ENCODE measurements at places on chromosomes 11 and 22.

- no peak for DNase-seq
Observed at GRCh38 chr11:8870411-8871170, 40.4 kb upstream of the AKIP1 start.

DNA sequence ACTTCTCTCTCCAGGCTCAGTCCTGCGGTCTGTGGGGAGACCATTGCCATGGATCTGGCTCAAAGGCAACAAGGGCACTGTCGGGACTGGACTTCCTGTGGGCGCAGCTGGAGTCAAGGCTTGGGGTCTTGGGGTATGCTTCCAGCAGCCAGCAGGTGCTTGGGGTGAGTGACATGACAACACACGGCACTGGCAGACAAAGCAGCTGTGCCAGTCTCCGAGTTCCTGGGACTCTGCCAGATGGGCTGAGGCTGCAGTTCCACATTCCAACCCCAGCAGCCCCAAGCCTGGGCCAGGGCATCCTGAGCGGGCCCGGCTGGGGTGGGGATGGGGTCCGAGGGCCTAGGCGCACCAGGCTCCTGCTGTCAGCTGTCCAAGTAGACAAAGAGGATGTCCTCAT lies 12.3 kb downstream of the GUCD1 start:
- DNase-seq, result no peak

GRCh38 chr11:133215596-133216230 lies 316.6 kb downstream of the OPCML start:
- DNase-seq, result no peak

DNA sequence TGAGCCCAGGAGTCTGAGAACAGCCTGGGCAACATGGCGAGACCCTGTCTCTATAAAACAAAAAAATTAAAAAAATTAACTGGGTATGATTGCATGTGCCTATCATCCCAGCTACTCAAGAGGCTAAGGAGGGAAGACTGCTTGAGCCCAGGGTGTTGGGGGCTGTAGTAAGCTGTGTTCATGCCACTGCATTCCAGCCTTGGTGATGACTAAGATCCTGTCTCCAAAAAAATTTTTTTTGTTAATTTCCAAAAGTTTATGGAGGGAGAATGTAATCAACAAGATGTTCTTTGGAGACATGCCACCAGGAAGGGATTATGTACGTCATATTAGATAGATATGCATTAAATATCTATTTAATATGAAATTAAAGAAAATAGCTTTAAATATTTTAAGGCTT lies 267.5 kb downstream of the SBF2 start:
- no peak for DNase-seq

DNA sequence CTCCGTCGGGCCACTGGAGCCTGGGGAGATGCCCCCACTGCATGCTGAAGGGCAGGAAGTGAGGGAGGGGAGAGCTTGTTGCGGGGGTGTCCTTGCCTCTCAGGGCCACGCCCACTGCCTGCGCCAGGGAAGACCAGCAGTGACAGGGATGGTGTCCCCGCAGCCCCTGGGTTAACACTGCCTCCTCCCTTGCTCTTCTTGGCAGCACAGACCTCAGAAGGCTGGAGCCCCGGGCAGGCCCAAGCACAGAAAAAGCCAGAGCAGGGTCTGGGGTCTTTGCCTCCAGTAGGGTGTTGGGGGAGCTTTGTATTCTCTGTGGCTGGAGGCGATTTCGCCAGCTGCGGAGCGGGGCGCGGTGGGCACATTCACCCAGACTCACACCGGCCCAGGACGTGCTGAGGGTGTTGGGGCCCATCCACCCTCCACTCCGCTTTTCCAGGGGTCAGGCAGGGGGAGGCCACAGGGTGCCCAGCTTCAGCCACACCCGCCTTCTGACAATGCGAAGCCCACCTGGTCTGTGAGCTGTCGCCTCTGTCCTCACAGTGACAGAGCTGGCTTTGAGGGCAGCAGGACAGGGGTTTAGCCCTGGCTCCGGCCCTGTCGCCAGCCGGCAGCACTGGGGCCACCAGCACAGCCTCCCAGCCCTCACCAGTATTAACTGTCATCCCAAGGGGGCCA lies 83.7 kb downstream of the CDKN1C start:
- DNase-seq, result no peak

DNA sequence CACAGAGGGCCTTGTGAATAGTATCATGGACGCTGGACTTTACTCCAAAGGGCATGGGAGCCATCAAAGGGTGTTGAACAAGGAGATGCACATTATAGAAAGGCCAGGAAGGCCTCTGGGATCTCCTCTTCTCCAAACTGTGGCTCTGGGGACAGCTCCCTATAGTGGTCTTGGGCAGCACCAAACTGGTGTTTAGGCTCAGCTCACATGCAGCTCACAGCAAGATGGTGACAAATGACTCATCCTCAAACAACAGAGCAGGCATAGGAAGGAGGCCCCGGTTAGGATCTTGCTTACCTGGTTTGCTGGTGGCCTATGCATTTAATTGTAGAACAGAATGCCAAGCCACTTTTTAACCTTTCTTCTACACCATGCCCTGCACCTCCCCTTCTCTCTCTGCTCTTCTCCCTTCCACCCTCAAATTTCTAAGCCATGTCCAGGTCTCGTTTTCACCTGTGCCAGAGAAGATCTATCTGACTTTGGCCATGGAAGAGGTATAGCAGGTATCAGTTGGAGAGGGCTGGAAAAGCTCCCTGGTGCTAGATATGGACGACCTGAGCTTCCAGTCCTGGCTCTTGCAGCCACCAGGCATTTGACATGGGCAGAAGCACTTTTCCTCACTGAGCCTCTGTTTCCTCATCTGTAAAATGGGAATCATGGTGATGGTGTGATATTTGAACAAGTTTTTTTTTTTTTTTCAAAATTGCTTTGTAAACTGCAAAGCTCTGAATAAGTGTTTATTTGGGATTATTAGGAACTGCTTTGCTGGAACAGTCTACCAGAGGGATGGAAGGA lies 14.4 kb upstream of the EHF start:
- no peak for DNase-seq

- peak; percentile 69 for DNase-seq
Observed at GRCh38 chr11:121452609-121453150, at the start of gene SORL1-AS1. SORL1-AS1 (minus strand) TSS chr11:121452967.

- no peak for DNase-seq
Observed at GRCh38 chr22:40953471-40953870, 2.3 kb downstream of the RBX1 start.

- no peak for DNase-seq
Observed at GRCh38 chr22:27982106-27982505, 63.0 kb upstream of the PITPNB start.

- DNase-seq, result no peak
Observed at GRCh38 chr11:120842195-120842594, 181.7 kb upstream of the TBCEL start.

GRCh38 chr11:65863889-65864705 lies 3.9 kb downstream of the MUS81 start:
- no peak for DNase-seq

DNA sequence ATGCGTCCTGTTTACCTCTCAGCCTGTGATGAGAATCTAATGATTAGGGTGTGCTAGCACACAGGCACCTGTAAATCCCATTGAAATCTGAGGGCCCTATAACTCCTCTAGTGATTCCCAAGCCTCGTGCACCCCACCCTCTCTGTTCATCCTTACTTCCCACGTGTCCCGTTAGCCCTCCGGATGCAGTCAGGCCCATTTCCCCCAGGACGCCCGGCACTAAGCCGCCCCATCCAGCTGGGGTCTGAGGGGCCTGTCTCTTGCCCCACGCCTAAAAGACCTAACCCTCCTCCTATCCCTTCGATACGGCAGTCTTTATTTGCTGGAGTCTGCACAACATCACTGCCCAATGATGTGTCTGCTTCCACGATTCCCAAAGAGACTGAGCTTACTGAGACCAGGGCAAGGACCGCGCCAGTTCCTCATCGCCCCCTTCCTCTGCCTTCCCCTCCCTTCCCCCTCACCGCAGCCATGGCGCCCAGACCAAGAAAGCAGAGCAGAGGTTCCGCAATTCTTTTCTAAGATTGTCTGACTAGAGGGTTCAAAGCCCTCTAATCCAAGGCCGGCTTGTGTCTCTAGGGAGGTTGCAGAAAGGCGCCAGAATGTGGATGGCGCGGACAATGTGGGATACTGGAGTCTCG lies 1.1 kb upstream of the FADS2 start:
- no peak for DNase-seq

GRCh38 chr11:124602193-124602592 lies 9.0 kb upstream of the PANX3 start:
- no peak for DNase-seq

- DNase-seq, result no peak
Observed at GRCh38 chr22:22201930-22202343, 42.6 kb upstream of the VPREB1 start.

DNA sequence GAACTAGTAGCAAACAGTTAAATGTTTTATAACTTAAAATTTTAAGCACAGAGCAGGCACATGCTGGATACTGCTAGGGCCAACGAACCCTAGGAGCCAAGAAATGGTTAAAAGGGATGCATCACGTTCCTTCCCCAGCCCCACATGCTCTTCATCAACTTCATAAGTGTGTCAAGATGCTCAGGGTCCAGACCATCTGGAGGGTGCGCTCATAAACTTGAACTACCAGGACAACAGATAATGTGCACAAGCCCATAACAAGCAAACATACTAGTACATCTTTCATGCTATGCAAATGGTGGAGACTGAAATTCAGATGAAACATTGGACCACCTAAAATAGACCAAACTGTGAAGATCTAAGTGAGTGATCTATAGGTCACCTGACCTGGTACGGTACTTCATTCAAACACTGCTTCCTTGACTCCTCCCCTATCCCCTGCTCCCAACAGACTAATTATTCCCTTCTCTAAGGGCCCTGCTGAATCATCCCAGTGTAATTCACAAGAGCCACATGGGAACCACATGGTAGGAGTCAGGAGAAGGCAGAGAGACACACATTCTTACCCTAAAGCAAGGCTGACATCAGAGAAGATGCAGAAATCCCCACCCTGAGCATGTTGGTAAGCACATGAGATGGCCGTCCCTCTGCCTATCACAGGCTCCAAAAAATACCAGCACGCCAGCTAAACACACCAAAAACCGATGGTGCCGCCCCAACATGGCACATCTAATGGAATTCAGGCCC lies 83.9 kb downstream of the ETS1 start:
- DNase-seq, result peak; percentile 63

DNA sequence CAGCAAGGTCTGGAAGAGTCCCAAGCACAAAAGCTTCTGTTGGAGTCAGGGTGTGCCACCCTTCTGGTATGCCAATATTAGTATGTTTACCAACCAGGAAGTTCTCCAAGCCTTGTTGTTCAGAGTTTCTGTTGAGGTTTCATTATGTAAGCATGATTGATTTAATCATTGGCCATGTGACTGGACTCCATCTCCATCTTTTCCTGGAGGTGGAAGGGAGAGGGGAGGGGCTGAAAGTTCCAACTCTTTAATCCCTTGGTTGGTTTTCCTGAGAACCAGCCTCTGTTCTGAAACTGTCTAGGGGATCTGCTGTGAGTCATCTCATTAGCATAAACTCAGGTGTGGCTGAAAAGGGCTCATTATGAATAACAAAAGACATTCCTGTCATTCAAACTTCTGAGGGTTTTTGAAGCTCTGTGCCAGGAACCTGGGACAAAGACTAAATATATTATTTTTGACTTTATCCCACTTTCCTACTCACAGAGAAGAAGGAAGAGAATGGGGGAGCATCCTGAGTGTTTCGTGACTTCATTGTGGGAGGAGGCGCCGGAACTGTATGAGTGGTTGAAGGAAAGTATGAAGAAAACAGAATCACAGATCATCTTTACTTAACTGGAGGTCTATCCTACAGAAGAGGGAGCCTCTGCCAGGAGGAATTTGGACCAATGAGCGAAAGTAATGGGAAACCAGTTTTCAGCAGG lies 138.2 kb downstream of the NECTIN1 start:
- no peak for DNase-seq

GRCh38 chr22:19971276-19972124 lies 29.9 kb upstream of the TXNRD2 start:
- DNase-seq, result no peak

DNA sequence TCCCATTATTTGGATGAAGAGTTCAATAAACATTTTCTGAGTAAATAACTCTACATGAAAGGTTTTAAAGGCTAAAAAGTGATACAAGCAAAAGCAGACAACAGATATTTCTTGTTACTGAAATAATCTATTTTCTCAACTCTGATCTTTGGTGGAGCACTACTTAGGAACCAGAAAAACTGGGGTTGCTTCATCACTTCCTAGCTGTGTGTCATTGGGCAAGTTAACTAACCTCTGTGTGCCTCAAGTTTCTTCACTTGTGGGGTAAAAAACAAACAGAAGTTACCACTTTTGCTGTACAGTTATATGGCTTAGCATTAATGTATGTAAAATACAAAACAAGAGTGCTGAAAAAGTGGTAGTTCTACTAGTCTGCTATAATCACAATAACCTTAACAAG lies 5.6 kb downstream of the MAPK1 start:
- DNase-seq, result no peak

DNA sequence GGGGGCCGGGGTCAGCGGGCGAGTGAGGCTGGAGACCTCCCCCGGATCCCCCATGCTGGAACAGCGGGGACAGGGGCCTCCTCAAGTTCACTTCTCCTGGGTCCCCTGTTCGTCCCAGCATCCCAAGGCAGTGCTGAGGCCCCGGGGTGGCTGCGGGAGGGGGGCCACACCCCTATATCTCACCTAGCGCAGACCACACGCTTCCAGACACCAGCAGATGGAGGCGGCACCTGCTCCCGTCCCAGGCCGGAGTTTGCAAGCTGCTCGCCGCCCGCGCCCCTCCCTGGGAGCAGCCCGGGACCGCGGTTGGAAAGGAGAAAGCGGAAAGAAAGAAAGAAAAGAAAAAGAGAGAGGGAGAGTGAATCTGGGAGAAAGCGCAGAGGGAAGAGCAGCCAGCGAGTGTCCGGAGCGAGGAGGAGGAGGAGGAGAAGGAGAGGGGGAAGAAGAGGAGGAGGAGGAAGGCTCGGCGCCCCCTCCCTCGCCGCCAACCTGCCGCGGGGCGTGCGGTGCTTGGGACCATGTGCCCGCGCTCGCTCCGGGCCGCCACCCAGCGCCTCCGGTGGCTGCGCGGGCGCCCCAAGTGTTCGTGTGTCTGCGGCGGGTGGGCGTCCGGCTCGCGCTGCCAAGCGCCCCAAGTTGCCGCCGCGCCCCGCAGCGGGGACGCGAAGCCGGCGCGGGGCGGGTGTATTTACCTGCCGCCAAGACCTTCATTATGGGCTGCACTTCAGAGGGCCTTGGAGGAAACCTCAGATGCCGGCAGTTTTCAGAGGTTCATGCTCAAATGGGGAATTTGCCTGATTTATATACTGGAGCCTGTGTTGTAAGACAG lies at the start of gene LIF:
LIF (minus strand) TSS at position 775 of the 829 bp plus-strand sequence; CDS start at position 711, 64 bp downstream.
- DNase-seq, result peak; percentile 48

- DNase-seq, result no peak
Observed at GRCh38 chr11:134905928-134906327, 493.9 kb upstream of the B3GAT1 start.

Data from central memory CD4-positive, alpha-beta T cell (primary cell).